ENCODE measurements at places on chromosomes 6 and 20.

- no peak for DNase-seq
Measured at GRCh38 chr6:159008656-159009288, 8.8 kb upstream of the RSPH3 start.

DNA sequence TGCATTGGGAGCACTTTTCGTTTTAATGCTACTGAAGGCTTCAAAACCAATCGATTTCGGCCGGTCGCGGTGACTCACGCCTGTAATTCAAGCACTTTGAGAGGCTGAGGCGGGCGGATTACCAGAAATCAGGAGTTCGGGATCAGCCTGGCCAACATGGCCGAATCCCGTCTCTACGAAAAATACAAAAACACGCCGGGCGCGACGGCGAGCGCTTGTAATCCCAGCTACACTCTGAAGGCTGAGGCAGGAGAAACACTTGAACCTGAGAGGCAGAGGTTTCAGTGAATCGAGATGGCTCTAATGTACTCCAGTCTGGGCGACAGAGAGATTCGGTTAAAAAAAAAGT lies 58.4 kb downstream of the TRIM38 start:
- no peak for DNase-seq

GRCh38 chr20:51456511-51457509 lies 85.7 kb downstream of the NFATC2 start:
- DNase-seq, result no peak

- DNase-seq, result no peak
Measured at GRCh38 chr6:158501360-158502262, 58.3 kb upstream of the TMEM181 start.

GRCh38 chr6:48664826-48665225 lies 553.8 kb upstream of the PTCHD4 start:
- DNase-seq, result no peak

- DNase-seq, result no peak
Measured at GRCh38 chr20:16007962-16008361, 565.3 kb downstream of the KIF16B start.

DNA sequence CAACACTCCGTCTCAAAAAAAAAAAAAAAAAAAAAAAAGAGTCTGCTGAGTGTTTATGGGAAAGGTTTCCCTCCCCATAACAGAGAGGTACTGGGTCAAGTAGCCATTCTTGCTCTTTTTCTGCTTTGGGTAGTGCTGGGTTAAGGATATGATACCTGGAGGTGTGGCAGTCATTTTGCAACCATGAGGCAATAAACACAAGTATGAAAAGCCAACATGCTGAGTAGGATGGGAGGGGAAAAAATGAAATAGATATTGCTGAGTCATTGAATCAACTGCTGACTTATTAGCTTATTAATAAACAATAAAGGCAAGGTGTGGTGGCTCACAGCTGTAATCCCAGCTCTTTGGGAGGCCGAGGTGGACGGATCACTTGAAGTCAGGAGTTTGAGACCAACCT lies 2.3 kb upstream of the TOMM34 start:
- DNase-seq, result no peak

- no peak for DNase-seq
Measured at GRCh38 chr20:13353261-13353945, 132.3 kb downstream of the ISM1 start.

DNA sequence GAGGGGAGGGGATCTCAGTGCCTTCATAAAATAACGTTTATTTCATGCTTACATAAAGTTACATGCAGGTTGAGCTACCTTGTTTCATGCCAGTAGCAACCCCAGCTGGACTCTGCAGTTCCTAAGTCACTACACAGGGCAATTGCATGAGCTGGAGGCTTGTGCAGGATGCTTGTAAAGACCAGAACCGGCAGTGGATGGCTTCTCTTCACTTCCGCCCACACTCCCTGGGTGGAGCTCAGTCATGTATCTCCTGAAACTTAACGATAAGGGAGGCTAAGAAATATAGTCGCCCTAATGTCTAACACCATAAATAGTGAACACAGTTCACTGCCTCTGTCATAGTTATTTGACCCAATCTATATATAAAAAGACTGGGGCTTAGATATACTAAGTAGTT lies 99.4 kb upstream of the RAB32 start:
- no peak for DNase-seq

All from stimulated activated CD4-positive, alpha-beta T cell treated with anti-CD3 and anti-CD28 coated beads, Interleukin-1b, Interleukin-23, amount 100 ng/mL, for 1 hour (primary cell).